ENCODE measurements at places on chromosomes 7 and 10. TPM values are rescaled to one million over a fixed set of nuclear protein-coding genes. Genes with fewer than 3 reads are reported as not detected.

SLC16A9 gene
- total RNA-seq, result 3.7 TPM

COG5 gene
- total RNA-seq, result 124 TPM

DEPP1 gene
- total RNA-seq, result 3.7 TPM

HOXA10 gene
- total RNA-seq, result not detected

NPY4R2 gene
- total RNA-seq, result not detected

PRKG1 gene
- total RNA-seq, result 1.0 TPM

TRIM50 gene
- total RNA-seq, result not detected

PHKG1 gene
- total RNA-seq, result 0.50 TPM

PDK4 gene
- under 0.01 TPM for total RNA-seq

PRRT4 gene
- 0.21 TPM for total RNA-seq

OPN1SW gene
- total RNA-seq, result not detected

TMEM176A gene
- not detected for total RNA-seq

CCDC172 gene
- total RNA-seq, result not detected

PIP gene
- total RNA-seq, result not detected

FGL2 gene
- 0.34 TPM for total RNA-seq

FAM237B gene
- total RNA-seq, result not detected

PLXNA4 gene
- under 0.01 TPM for total RNA-seq

CXCL12 gene
- not detected for total RNA-seq

ABCB1 gene
- not detected for total RNA-seq

HABP2 gene
- total RNA-seq, result not detected

PTPN20 gene
- total RNA-seq, result 3.4 TPM

PRSS1 gene
- total RNA-seq, result not detected

PDE6C gene
- total RNA-seq, result not detected

STK32C gene
- 7.2 TPM for total RNA-seq

PTN gene
- total RNA-seq, result 0.07 TPM

CYP2C19 gene
- 0.50 TPM for total RNA-seq

SSC4D gene
- 1.0 TPM for total RNA-seq

WBP1L gene
- total RNA-seq, result 26.3 TPM

H2BK1 gene
- not detected for total RNA-seq

All from nasal cavity respiratory epithelium epithelial cell of viscerocranial mucosa (primary cell).